ENCODE measurements at places on chromosomes 5 and 9.

GRCh38 chr5:152170350-152170749 lies 234.7 kb downstream of the NMUR2 start:
- no peak for DNase-seq

DNA sequence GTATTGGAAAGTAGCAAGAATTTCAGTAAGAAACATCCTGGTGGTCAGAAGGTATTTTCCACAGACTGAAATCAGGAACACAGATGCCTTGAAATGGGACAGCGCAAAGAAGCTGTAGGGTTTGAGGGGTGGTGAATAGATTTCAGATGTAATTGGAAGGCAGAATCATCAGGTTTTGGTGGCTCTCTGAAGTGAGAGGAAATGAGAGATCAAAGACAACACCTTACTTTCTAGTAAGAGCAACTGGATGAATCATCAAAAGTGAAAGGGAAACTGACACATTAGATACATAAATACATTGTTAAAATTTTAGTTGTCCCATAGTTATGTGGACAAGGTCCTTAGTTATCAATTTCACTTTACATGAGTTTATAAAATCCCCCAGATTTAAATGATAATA lies 188.2 kb upstream of the SLC27A6 start:
- DNase-seq: no peak

DNA sequence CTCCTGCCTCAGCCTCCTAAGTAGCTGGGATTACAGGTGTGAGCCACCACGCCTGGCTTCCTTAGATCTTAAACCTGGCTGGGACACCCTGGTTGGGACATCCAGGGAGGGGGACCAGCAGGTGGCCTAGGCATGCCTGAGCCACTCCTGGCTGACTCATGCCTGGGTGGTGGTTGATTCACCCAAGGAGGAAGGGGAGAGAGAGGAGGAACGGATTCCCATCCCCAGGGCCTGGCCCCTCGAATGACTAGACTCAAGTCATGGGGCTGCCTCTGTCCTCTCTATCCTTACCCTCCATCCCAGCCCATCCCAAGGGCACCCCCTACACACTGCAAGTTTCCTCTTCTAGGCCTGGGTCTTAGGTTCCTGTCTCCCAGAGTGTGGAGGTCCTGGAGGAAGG lies 12.7 kb downstream of the EEIG1 start:
- DNase-seq: no peak

DNA sequence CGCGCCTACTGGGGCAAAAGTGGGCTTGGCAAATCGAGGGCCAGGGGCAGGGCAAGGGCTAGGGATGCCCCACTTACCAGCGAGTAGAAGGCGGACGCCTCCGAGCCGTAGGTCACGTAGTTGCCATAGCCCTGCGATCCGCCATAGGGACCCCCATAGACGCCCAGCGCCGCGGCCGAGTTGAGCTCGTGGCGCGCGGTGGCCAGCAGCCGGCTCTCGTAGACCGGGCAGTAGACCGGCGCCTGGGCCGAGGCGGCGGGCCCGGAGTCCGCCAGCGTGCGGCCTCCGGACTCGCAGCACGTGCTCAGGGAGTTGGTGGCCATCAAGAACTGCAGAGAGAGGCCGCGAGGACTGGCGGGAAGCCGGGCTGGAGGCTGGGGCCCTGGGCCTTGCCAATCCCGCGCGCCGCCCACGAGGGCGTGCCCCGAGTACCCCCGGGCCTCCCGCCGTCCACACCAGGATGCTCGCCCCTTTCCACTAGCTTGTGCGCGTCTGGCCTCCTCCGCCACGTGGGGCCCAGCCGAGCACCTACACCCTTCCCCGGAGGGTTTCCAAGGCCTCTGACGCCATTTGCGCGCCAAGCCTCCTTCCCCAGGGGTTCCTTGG lies 891 bp downstream of the IRX4 start:
- peak; percentile 65 for DNase-seq

DNA sequence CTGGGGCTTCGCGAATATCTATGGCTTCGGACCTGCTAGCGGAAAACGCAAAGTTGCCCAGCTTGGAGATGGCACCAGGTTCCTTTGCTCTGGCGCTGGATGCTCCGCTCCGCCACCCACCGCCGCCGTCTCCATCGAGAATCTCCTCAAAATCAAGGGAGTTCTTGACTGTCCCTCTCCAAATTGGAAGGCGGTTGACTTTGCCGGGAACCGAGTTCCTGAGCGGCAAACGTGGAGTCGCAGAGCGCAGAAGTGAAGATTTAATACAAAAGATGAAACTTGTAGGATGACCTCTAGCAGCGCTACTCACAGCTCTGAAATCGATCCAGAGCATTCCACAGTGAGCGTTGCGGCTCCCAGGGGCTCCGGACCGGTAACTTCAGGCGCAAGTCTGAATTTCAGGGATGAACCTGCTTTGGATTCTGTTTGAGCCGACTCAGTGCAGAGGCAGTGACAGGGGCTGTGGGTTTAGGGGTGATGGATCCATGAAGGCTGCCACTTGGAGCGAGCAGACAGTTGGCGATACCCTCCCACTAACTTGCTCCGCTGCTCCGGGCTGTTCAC lies 1641.5 kb upstream of the C9orf72 start:
- DNase-seq: peak; percentile 79

DNA sequence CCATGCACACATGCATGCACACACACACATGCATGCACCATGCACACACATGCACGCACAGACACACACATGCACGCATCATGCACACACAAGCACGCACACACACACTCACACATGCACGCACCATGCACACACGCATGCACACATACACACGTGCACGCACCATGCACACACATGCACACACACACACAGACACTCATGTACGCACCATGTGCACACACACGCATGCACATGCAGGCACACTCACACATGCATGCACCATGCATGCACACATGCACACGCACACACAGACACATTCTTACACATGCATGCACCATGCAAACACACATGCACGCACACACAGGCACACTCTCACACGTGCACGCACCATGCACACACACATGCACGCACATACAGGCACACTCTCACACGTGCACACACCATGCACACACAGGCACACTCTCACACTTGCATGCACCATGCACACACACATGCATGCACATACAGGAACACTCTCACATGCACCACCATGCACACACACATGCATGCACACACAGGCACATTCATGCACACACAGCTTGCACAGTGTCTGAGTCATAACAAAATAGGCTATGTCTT lies 117.5 kb downstream of the TENT4A start:
- no peak for DNase-seq

- DNase-seq: no peak
These were observed 802.8 kb downstream of the NR2F1-AS1 start for GRCh38 chr5:92778261-92778660.

DNA sequence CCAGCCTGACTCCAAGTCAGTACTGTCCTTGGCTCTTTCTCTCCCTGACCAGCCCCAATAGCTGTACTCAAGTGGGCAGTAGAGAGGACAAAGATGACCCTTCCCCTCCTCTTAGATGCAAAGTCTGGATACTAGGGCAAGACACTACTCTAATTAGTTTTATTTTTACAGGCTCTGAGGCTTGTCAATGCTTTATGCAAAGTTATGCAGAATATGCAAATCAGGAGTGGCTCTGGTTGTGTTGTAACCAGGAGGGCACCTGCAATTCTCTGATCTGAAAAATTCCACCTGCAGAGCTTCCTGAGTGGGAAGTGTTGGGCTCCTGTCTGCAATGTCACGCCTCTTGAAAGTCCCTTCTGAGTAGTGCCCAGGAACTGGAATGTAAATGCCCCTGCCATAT lies 201.5 kb downstream of the RGS3 start:
- no peak for DNase-seq

- DNase-seq: no peak
These were observed 1308.3 kb upstream of the CDH9 start for GRCh38 chr5:28346696-28347095.

- no peak for DNase-seq
These were observed 34.7 kb downstream of the LPCAT1 start for GRCh38 chr5:1488882-1489680.

DNA sequence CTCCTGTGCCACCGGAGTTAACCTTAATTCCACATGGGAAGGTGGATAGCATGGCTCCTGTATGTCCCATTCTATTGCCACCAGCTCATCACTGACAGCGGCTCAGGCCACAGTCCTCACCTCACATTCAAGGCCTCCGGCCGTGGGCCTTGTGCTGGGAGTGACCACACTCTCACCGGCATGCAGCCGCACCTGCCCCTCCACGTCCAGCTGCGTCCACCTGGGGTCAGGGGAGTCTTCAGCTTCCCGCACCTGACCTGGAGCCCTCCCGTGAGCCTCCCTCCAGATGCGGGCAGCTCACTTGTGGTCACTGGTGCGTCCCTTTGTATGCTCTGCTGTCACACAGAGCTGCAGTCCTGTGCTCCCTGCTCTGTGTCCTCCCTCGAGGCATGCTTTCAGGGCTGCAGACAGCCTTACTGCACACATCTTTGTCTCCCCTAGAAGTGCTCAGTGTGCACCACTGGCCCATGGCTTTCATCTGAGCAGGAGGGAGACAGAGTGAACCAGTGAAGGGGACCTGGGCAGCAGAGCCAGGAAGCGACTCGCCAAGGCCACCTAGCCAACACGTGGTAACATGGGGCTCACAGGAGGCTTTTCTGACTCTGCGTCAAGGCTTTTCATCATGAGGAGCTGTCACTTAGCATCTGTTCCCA lies 210.1 kb downstream of the ERCC6L2 start:
- DNase-seq: no peak

DNA sequence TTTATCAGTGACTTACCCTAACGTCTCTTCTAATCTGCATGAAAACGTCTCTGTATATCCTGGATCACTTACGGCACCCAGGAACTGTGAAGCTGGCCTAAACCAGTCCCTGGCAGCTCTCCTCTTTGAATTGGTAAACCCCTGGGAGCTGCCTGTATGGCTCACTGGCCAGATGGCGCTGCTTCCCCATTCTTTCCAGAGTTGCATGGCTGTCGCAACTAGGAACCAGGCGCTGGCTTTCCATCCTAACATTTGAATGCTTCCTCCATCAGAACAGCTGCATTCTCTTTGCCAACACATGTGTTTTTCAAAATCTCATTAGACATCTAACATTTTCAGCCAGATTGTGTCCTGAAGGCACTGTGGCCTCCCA lies 8.0 kb upstream of the PCA3 start:
- no peak for DNase-seq

DNA sequence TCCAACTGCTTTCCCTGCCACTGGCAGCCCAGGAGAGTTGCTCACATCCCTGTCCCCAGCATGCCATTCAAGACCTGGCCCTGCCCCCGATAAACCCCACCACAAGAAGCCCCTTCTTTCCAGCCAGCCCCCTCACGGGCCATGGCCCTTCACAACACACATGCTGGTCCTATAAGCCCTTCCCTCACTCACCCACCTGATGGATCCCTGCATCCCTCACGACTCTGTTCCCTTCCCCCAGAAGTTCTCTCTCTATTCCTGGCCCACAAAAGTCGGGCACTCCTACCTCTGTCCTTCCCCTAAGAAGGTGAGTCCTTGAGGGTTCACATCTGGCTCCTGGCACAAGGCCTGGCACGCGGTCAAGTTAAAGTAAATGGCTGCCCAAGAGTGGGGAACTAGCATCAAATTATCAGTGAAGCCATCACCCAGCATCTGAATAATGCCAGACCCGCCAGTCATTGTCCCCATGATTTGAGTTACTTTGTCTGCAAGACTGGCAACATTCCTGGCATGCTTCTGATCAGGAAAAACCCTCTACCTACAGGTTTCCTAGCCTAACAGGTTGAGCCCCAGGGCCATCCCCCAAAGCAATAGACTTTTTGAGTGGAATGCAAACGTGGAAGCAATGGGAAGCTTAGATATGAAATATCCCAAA lies 65.9 kb downstream of the CRB2 start:
- no peak for DNase-seq

- DNase-seq: no peak
These were observed 46.8 kb upstream of the PLPP6 start for GRCh38 chr9:4615251-4615650.

GRCh38 chr5:114789773-114790402 lies 379.8 kb downstream of the TRIM36 start:
- DNase-seq: no peak

- DNase-seq: peak; percentile 22
These were observed 76.1 kb downstream of the NREP start for GRCh38 chr5:111680737-111681413.

GRCh38 chr5:16857635-16858034 lies 78.5 kb downstream of the MYO10 start:
- DNase-seq: no peak

- DNase-seq: no peak
These were observed 393.0 kb downstream of the TMEM167A start for GRCh38 chr5:82684165-82684564.

DNA sequence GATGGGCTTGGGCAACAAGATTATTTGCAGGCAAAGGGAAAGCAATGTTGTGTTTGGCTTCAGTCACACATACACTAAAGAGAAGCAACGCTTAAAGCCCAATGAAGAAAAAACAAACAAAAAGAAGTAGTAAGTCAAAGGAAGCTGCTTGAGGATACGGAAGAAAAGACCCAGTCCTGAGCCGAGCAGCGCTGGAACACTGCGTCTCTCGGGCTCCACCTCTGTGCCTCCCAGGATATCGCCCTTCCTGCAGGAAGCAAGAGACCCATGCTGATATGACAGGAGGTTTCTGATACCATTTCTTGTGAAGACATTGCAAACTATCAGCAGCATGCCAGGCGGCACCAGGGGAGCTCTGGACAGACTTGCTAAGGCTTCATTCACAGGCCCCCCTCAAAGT lies 9.9 kb downstream of the GNAQ start:
- DNase-seq: no peak

GRCh38 chr9:83497441-83497840 lies 40.8 kb downstream of the FRMD3 start:
- DNase-seq: no peak

- no peak for DNase-seq
These were observed 27.5 kb downstream of the FSD1L start for GRCh38 chr9:105475302-105475701.

Measured in retina (tissue), 1 donor.